ENCODE measurements at places on chromosomes 12 and 14. TPM values are rescaled to one million over a fixed set of nuclear protein-coding genes. Genes with fewer than 3 reads are reported as not detected.
A peak's percentile ranks its signal among the peaks of the same experiment; 100 is the strongest.

Gene ESPL1
- 0.88 TPM for total RNA-seq

Gene PLEKHH1
- 1.7 TPM for total RNA-seq

Gene FAIM2
- total RNA-seq, result 6.1 TPM

Gene KCNC2
- total RNA-seq, result not detected

Gene FGF6
- total RNA-seq, result not detected

Gene INHBE
- 0.25 TPM for total RNA-seq

Gene SERPINA10
- total RNA-seq, result not detected

Gene LRRC10
- total RNA-seq, result not detected

Gene COL2A1
- 0.12 TPM for total RNA-seq

Gene ARHGAP9
- total RNA-seq, result 24.6 TPM

Gene ASCL1
- total RNA-seq, result not detected

Gene ADAMTS20
- total RNA-seq, result not detected

Gene PRKD1
- 9.1 TPM for total RNA-seq

DNA sequence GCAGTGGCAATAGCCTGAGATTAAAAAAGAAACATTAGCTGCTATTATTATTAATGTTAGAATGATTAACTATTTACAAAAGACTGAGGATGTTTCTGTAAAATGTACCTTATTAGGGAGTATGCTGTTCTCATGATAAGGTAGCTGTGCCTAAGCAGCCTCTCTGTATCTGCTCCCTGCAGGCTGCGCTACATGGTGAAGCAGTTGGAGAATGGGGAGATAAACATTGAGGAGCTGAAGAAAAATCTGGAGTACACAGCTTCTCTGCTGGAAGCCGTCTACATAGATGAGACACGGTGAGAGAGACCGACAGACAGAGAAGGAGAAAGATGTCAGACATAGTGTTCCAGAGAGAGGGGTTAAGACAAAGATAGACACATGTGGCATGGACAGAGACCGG, 17.4 kb downstream of the PDE1B start:
- no peak for DNase-seq

GRCh38 chr12:124968656-124969055, 20.3 kb downstream of the DHX37 start:
- DNase-seq, result no peak

DNA sequence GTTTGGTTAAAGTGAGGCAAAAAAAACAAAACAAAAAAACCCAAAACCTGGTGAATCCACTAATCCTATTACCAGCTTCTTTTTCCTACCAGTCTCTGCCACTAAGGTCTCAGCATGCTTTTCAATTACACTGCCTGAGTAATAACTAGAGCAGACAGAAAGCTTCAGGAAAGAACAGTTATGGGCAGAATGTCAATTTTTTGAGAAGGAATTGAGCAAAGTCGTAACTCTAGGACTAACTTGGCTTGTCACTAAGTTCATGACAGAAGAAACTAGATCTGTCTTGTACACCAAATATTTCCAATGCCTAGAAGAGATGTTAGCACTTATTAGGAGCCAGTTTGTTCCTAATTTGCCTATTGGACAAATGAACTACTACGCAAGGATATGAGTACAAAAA, 148.8 kb upstream of the CNOT2 start:
- DNase-seq, result no peak

GRCh38 chr12:18254081-18254480, 7.2 kb upstream of the PIK3C2G start:
- DNase-seq, result no peak

DNA sequence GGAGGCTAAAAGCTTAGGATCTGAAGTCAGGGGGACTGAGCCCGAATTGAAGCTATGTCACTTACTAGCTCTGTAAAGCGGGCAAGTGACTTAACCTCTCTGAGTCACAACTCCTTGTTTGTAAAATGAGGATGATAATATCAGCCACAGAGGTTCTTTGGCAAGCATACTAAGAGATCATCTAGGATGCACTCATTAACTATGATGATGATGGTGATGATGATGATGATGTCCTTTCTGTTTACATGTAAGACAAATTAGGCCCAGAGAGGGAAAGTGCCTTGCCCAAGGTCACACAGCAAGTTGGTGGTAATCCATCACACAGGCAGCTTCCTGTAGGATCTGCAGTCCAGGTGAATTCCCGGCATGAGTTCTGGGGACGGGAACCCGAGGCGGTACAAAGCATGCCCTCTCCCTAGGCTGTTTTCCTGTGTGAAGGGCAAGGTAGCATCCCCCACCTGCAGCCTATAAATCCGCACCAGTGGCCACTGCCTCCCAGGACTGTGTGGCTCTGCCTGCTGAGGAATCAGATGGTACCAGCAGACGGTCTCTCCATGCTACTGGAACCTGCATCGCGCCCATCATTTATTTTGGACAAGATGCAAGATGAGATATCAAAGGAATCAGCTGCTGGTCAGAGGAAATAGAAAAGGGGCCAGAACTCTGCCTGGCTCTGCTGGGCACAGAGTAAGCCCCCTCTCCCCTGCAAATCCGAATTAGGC, 55.2 kb downstream of the MAP1LC3B2 start:
- no peak for DNase-seq

GRCh38 chr12:54010053-54010971, 1.5 kb downstream of the HOXC8 start:
- no peak for DNase-seq

GRCh38 chr14:101201535-101202151, 298.1 kb upstream of the RTL1 start:
- peak; percentile 11 for DNase-seq

DNA sequence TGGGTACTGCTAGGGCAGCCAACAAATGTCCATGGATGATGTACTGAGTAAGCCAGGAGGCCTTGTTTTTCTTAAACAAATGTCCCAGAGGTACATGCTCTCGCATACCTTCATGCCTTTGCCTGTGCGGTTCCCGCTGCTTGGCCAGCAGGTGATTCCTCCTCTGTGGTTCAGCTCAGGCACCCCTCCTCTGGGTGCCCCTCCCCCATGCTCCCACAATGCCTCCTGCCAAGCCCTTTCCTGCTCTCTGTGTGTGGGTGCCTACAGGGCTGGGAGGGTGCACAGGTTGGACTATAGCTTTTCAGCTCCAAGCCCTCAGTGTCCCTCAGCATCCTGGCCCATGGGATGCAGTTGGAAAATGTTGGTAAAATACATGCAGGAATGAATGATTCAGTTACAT, 23.5 kb downstream of the ASB2 start:
- DNase-seq, result no peak

DNA sequence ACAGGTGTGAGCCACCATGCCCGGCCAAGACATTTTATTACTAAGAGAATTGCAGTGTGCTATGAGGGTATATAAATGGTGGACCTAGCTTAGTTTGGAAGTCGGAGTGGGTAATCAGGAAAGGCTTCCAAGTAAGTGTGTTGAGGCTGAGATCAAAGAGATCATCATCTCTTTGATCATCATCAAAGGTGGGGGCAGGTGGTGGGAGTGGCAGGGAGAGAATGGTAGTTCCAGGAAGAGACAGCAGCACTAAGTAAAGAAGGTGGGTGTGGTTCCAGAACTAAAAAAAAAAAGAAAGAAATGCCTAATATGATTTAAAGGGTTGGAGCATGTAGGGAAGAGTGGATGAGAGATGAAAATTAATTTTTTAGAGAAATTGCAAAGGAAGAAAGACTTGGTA, 14.7 kb downstream of the SLC4A8 start:
- DNase-seq, result no peak

DNA sequence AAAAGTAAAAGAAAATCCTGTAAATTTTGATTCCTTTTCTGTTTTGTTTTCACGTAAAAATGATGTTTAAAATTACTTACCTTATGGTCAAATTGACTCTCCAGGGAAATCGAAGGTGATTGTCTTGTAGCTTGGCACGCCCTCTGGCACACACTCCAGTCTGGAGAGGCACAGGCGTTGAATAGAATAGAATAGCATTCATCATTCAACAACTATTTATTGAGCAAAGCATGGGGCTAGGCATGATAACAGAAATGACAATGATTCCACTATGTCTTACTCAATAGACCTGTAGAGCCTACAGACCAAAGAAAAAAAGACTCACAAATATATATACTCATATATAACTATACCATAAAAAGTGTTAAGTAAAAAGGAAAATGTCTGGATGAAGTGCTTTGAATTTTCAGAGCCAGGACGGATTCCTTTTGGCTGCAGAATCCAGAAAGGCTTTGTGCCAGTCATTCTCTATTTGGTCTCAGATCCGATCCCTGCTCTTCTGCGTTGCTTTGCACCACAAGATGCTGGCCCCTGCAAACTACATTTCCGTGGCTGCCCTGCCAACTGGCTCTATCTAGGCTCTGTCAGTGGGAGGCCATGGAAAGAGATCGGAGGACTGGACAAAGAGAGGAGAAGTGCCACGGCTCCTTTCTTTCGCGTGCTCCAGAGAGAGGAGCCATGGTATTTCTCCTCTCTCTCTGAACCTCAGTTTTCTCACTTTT, 231.8 kb downstream of the CRADD start:
- no peak for DNase-seq

DNA sequence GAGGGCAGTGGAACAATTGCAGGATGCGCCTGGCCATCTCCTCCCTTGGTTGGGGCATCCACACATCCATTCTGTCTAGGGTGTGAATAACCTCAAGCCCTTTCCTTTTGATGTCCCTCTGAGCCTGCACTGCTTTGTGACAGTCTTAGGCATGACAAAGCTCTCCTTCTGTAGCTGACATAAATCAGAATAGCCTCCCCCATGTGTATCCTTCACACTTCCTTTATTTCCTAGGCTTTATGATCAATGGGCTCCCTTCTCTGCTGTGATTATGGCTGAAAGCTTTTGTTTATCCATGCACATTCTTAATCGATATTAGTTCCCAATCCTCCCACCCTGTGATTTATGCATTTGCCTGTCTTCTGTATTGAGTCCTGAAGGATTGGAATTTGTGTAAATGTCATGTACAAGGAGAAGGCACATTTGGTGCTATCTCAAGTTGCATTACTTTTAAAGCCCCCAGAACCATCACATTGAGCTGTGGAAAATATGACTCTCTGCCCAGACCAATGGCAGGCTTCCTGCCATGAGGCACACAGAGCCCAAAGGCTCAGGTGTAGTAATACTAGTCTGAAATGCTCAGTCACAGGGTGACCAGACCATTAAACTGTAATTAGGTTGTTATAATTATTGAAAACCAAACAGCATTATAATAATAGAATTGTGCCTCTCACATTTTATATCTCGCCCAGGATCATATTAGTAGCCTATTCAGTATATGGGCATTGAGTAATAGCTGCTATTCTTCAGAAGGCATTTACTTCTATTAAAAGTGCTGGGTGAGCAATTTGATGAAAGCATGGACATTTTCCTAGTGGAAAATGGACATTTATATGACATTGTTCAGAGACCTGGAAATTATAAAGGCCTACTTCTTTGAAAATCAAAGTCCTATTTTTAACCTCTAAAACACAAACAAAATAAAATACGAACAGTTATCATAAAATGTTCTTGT, 14.0 kb downstream of the EMP1 start:
- no peak for DNase-seq

DNA sequence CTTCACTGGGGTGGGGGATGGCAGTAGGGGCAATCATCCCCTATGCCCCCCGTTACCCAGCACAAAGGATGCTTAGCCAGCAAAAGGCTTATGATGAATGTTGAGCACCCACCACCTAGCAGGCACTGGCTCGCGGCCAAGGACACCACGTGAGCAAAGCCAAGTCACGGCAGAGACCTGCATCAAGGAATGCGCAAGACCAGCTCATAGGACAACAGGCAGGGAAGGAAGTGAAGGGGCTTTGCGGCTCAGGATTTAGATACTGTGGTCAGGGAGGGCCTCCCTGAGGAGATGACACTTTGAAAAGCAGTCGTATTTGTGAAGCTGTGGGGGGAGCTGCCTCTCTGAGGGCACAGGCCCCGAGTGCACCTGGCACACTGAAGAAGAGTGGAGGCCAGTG, 32.8 kb downstream of the SH2B3 start:
- peak; percentile 67 for DNase-seq

DNA sequence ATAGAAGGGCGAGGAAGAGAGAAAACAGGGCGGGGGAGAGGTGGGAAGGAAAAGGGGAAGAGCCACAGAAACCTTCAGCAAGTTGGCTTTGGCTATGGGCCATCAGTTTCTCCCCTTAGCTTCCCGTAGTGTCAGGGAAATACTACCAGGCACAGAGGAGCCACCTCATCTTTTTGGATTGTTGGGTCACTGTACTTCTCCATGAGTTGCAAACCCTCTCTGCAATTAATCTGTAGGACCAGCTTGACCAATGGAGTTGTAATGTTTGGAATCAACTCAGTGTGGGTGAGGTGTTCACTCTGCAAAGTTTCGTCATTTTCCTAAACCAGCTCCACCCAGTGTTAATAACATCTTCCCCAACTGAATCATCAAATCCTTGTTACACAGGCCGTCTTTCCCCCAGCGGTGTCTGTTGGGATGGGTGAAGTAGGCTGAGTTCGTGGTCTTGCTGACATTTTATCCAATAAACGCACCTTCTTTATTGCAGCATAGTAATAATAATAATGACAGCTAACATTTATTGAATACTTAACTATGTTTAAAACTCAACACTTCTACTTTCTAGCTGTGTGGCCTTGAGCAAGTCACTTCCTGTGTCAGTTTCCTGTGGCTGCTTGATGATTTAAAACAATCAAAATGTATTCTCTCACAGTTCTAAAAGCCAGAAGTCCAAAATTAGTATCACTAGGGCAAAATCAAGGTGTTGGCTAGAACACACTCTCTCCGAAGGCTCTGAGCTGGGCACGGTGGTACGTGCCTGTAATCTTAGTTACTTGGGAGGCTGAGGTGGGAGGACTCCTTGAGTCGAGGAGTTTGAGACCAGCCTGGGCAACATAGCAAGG, 8.1 kb upstream of the GLTP start:
- no peak for DNase-seq

- DNase-seq, result no peak
Measured at GRCh38 chr12:96617178-96617577, 127.8 kb downstream of the CFAP54 start.

- DNase-seq, result no peak
Measured at GRCh38 chr12:19453961-19454360, 14.7 kb downstream of the AEBP2 start.

DNA sequence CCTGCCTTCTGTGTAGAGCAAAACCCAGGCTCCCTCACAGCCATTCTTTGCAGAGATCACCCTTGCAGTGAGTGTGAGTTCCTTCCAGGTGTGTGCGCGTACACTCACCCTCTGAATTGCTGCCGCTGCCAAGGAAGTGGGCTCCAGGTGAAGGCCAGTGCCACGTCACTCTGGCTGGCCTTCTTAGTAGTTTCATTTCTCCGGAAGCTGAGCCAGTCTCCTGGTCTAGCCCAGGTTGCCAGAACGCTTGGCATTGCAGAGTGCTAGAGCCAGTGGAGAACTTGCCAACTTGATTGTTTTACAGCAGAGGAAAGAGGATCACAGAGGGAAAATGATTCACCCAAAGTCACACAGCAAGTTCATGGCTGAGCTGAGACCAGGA, 11.0 kb downstream of the CBLN3 start:
- no peak for DNase-seq

Data from omental fat pad (tissue), 4 donors.